ENCODE measurements at places on chromosomes 3 and 15. TPM values are rescaled to one million over a fixed set of nuclear protein-coding genes. Genes with fewer than 3 reads are reported as not detected.

- no peak overlapping the region for H3K4me3 ChIP-seq
- H3K36me3 ChIP-seq = peaks cover 26% of the 10 kb centered on the region
Observed at GRCh38 chr15:62649793-62650420, 392.6 kb upstream of the TPM1 start.

- H3K27me3 ChIP-seq = no peaks in the 10 kb centered on the region
- no peaks in the 10 kb centered on the region for H3K36me3 ChIP-seq
- H3K4me1 ChIP-seq = peaks cover 20% of the 10 kb centered on the region
- no peak overlapping the region for H3K4me3 ChIP-seq
- H3K27ac ChIP-seq = no peak overlapping the region
Observed at GRCh38 chr3:101938262-101938847, 89.0 kb downstream of the NFKBIZ start.

GRCh38 chr3:71425491-71426071, 157.9 kb downstream of the FOXP1 start:
- no peak overlapping the region for H3K27ac ChIP-seq
- no peaks in the 10 kb centered on the region for H3K36me3 ChIP-seq
- no peaks in the 10 kb centered on the region for H3K27me3 ChIP-seq
- peaks cover 12% of the 10 kb centered on the region for H3K4me1 ChIP-seq
- H3K4me3 ChIP-seq = no peak overlapping the region

- no peaks in the 10 kb centered on the region for H3K36me3 ChIP-seq
- DNase-seq = no peak
- H3K4me1 ChIP-seq = peaks cover 17% of the 10 kb centered on the region
- peak overlapping the region; percentile 88 for H3K27ac ChIP-seq
Observed at GRCh38 chr15:49877117-49877872, 241.7 kb downstream of the ATP8B4 start.

- H3K27me3 ChIP-seq = no peaks in the 10 kb centered on the region
- no peaks in the 10 kb centered on the region for H3K4me1 ChIP-seq
- H3K36me3 ChIP-seq = no peaks in the 10 kb centered on the region
Observed at GRCh38 chr3:75048650-75049049, 434.2 kb upstream of the CNTN3 start.

- H3K36me3 ChIP-seq = no peaks in the 10 kb centered on the region
- H3K4me3 ChIP-seq = no peak overlapping the region
- peaks cover 28% of the 10 kb centered on the region for H3K4me1 ChIP-seq
Observed at GRCh38 chr3:124559846-124560574, 170.2 kb upstream of the UMPS start.

DNA sequence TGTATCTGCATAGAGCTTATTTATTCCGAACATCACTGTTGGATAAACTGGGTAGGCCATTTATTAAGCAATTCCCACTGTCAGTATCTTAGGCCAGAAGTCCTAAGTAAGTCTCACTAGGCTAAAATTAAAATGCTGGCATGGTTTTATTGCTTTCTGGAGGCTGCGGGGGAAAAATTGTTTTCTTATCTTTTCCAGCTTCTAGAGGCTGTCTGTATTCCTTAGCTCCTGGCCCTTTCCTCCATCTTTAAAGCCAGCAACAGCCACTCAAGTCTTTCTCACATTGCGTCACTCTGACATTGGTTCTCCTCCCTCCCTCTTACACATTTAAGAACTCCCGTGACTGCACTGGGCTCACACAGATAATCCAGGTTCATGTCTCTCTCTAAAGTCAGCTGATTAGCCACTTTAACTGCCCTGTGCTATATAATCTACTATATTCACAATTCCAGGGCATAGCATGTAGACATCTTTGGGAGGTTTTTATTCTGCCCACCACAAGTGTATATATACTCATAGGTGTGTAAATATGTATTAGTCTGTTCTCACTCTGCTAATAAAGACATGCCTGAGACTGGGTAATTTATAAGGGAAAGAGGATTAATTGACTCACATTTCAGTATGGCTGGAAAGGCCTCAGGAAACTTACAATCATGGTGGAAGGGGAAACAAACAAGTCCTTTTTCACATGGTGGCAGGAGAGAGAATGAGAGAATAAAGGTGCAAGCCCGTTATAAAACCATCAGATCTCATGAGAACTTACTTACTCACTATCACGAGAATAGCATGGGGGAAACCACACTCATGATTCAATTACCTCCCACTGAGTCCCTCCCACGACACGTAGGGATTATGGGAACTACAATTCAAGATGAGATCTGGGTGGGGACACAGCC, 113.5 kb upstream of the SLC7A14 start:
- H3K27ac ChIP-seq = no peak overlapping the region
- no peaks in the 10 kb centered on the region for H3K27me3 ChIP-seq
- H3K4me3 ChIP-seq = no peak overlapping the region
- H3K36me3 ChIP-seq = no peaks in the 10 kb centered on the region
- H3K4me1 ChIP-seq = no peaks in the 10 kb centered on the region

GRCh38 chr15:39407116-39407515, 173.8 kb upstream of the THBS1 start:
- no peak overlapping the region for H3K4me3 ChIP-seq
- H3K36me3 ChIP-seq = no peaks in the 10 kb centered on the region
- no peaks in the 10 kb centered on the region for H3K4me1 ChIP-seq

DNA sequence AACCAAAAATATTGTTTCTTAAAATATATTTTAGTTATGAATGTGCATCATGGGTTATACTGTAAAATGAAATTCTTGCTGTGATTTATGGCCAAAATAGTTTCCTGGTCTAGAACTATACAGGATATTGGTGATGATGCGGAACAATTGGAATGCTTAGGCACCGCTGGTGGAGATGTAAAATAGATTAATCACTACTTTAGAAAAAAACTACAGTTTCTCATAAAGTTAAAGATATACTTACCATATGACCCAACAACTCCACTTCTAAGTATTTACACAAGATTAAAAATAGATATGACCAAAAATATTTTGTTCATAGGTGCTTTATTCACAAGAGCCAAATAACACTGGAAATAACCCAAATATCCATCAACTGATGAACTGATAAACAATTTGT, 126.7 kb downstream of the TUSC7 start:
- no peaks in the 10 kb centered on the region for H3K4me1 ChIP-seq
- no peaks in the 10 kb centered on the region for H3K27me3 ChIP-seq
- DNase-seq = no peak
- no peaks in the 10 kb centered on the region for H3K36me3 ChIP-seq

DNA sequence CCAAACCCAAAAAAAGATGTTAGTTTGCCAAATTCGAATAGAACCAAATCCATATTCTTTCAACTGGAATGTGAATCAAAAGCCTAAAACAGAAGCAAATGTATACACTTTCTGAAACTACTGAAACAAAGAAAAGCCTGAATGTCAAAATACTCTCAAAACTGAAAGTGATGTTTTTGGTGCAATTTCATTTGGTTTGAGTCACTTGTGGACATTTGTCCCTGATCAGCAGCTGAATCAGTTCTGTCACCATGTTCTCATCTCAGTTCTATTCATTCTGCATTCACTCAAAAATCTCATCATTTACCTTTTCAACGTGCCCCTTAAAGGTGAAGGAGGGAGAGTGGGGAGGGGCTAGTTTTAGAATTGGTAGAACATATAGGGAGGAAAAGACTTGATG, 266.8 kb downstream of the ABHD5 start:
- H3K27ac ChIP-seq = no peak overlapping the region
- no peaks in the 10 kb centered on the region for H3K4me1 ChIP-seq
- no peaks in the 10 kb centered on the region for H3K36me3 ChIP-seq
- H3K4me3 ChIP-seq = no peak overlapping the region
- no peak for DNase-seq
- H3K27me3 ChIP-seq = no peaks in the 10 kb centered on the region

DNA sequence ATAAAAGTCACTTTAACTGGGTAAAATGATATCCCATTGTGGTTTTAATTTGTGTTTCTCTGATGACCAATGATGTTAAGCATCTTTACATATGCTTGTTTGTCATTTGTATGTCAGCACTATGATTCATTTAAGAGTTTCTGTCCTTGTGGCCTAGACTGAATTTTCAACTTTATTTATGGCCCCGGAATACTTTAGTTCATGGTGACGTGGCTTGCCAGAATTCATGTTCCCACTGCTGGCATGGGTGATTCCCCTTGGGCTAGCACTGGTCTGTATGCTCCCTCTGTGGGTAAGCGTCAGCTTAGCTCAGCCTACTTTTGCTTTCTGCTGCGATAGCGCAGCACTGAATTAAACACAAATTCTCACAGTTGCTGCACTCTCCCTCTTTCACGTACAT, 436.3 kb upstream of the SGO1 start:
- H3K4me1 ChIP-seq = no peaks in the 10 kb centered on the region
- no peak overlapping the region for H3K27ac ChIP-seq
- no peaks in the 10 kb centered on the region for H3K27me3 ChIP-seq
- H3K36me3 ChIP-seq = no peaks in the 10 kb centered on the region
- H3K4me3 ChIP-seq = no peak overlapping the region

DNA sequence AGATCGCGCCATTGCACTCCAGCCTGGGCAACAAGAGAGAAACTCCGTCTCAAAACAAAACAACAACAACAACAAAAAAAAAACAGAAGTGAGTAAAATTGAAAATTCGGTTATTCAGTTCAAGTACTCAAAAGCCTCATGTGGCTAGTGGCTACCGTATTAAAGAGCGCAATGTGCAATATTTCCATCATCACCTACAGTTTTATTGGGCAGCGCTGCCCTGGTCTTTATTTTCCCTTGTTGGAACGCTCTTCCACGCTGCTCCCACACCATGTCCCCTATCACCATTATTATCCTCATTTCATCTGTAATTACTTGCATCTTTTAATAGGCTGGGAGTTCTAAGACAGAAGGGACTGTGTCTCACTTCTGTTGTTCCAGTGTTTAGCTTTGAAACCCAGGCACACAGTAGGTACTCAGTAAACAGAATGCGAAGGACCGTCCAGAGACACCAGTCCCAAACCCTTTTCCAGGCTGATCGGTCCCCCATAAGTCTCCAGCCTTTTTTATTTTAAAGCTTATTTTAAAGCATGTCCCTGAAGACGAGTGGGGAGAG, 423 bp upstream of the HACD3 start:
- H3K36me3 ChIP-seq = no peaks in the 10 kb centered on the region
- no peaks in the 10 kb centered on the region for H3K27me3 ChIP-seq
- no peak for DNase-seq
- H3K27ac ChIP-seq = peak overlapping the region; percentile 83
- H3K4me3 ChIP-seq = peak overlapping the region; percentile 73

DNA sequence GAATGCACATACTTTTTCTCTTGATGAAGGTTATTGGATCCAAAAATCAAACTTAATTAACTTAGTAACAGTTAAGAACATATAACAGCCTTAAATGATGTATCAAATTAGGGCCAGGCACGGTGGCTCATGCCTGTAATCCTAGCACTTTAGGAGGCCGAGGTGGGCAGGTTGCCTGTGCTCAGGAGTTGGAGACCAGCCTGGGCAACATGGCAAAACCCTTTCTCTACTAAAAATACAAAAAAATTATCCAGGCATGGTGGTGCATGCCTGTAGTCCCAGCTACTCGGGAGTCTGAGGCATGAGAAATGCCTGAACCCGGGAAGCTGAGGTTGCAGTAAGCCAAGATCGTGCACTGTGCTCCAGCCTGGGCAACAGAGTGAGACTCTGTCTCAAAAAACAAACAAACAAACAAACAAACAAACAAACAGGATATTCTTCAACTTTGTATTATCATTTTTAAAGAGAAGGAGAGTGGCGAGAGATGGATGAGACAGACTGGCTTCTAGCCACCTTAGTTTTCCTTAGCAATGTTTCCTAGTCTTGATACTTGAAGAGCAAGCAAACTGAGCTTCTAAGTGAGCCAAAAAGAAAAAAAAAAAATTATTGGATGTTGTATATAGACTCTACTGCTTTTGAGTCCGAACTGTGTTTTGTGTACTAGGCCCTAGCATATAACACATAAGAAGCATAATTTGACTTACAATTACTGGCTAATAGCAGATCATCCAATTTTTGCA, 13.8 kb downstream of the SPRED1 start:
- DNase-seq = peak; percentile 26
- peaks cover 5% of the 10 kb centered on the region for H3K36me3 ChIP-seq
- no peak overlapping the region for H3K4me3 ChIP-seq
- no peak overlapping the region for H3K27ac ChIP-seq
- H3K27me3 ChIP-seq = no peaks in the 10 kb centered on the region
- H3K4me1 ChIP-seq = no peaks in the 10 kb centered on the region

GRCh38 chr3:8319935-8320634, 181.5 kb upstream of the LMCD1 start:
- no peak overlapping the region for H3K4me3 ChIP-seq
- no peak overlapping the region for H3K27ac ChIP-seq
- H3K36me3 ChIP-seq = no peaks in the 10 kb centered on the region

- no peaks in the 10 kb centered on the region for H3K4me1 ChIP-seq
- no peak for DNase-seq
- no peaks in the 10 kb centered on the region for H3K36me3 ChIP-seq
- no peak overlapping the region for H3K4me3 ChIP-seq
- no peak overlapping the region for H3K27ac ChIP-seq
Observed at GRCh38 chr3:170324962-170325361, 32.6 kb upstream of the SKIL start.

GRCh38 chr3:147773116-147773630, 364.0 kb downstream of the ZIC1 start:
- H3K27ac ChIP-seq = no peak overlapping the region
- H3K4me1 ChIP-seq = no peaks in the 10 kb centered on the region
- no peak for DNase-seq
- H3K4me3 ChIP-seq = no peak overlapping the region
- no peaks in the 10 kb centered on the region for H3K36me3 ChIP-seq

- no peaks in the 10 kb centered on the region for H3K27me3 ChIP-seq
- peaks cover 35% of the 10 kb centered on the region for H3K4me1 ChIP-seq
- DNase-seq = no peak
- peaks cover 4% of the 10 kb centered on the region for H3K36me3 ChIP-seq
- no peak overlapping the region for H3K4me3 ChIP-seq
Observed at GRCh38 chr15:45164914-45165313, 22.9 kb downstream of the SHF start.

GRCh38 chr3:24242012-24242698, 252.5 kb downstream of the THRB start:
- no peaks in the 10 kb centered on the region for H3K36me3 ChIP-seq
- no peak overlapping the region for H3K27ac ChIP-seq
- H3K4me1 ChIP-seq = peaks cover 13% of the 10 kb centered on the region
- H3K27me3 ChIP-seq = no peaks in the 10 kb centered on the region

DNA sequence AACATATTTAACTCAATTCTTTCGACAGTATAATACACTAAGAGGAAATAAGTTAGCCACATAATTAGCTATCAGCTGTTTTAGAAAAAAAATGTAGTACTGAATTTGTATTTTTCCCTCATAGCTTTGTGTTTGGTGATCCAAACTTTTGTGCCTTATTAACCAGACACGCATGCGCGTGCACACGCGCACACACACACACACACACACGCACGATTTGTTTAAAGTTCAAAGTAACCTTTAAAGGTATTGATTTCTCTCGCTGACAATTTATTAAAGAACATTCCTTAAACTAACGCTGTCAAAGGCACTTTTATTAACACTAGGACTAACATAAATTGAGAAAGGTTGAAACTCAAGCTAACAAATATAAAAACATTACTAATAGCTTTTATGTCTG, 198.9 kb downstream of the ROBO1 start:
- no peaks in the 10 kb centered on the region for H3K36me3 ChIP-seq
- no peaks in the 10 kb centered on the region for H3K27me3 ChIP-seq
- H3K4me3 ChIP-seq = no peak overlapping the region

GRCh38 chr15:81768773-81769172, 277.0 kb downstream of the MEX3B start:
- no peak overlapping the region for H3K4me3 ChIP-seq
- no peak overlapping the region for H3K27ac ChIP-seq
- H3K4me1 ChIP-seq = no peaks in the 10 kb centered on the region
- H3K27me3 ChIP-seq = no peaks in the 10 kb centered on the region
- DNase-seq = no peak
- H3K36me3 ChIP-seq = no peaks in the 10 kb centered on the region

The MKRN3 gene
- total RNA-seq = not detected

The IQCF5 gene
- not detected for total RNA-seq

The SH2D7 gene
- not detected for total RNA-seq

The CELSR3 gene
- total RNA-seq = 1.6 TPM

The SNTN gene
- total RNA-seq = not detected

The HOMER2 gene
- 98.2 TPM for total RNA-seq

The NPAP1 gene
- total RNA-seq = not detected

The ZNF80 gene
- total RNA-seq = 0.92 TPM
